ENCODE measurements at places on chromosomes 4 and X.

DNA sequence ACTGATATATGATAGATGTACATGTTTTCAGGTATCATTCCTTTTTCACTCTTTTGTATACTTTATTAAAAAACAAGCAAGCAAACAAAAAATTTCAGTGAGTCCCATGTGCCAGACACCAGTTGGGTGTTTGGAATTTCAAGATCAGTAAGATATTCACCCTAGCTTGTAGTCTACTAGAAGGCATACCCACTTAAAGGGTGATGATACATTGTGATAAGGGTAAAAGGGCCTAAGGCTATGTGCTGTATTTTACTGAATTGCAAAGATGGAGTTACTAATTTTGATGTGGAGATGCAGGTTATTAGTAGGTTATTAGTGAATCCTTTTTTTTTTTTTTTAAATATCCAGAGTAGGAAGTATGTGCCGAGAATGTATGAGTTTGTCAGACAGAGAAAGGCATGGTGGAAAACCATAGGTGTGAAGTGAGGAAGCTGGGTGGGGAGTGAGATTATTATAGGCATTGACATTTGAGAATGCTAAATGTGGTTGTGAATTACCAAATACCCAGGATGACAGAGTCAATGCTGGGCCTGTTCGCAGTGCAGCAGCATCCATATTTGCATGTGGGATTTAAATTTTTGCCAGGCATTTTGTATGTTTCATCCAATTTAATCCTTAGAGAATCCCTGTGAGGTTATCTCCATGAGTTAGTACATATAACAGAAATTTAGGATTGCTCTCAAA is 10.1 kb downstream of the STIM2 start:
- no peak for DNase-seq

DNA sequence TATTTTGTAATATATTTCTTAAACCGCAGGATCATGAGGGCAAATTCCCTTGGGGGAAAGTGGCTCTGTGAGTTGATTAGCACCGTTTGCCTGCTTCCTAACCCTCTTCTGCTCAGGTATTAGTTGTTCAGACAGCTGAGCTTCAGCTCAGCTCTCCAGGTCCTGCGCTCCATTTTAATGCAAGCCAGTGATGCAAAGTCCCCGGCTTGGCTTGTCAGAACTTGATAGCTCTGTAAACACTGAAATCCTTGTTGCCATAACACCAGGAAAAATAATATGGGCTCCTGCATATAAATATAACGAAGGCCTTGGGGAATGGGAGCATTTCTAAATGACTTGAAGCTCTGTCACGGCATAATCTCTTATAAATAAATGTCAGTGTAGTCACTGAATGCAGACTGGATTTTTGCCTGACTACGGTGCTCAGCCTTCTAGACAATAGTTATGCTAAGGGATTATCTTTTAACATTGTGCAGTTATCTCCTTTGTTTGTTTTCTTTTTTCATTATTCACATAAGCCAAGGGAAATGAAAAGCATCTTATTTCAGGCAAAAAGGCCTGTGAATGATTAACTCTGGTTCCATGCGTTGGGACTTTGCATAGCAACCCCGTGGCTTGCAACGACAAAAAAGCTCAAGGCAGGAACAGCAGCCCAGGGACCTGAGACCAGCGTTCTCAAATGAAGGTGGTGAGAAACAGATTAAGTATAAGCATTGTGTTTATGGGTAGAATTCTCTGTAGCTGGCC is 253.2 kb downstream of the SPRY1 start:
- DNase-seq = no peak

- no peak for DNase-seq
Measured at GRCh38 chr4:86657382-86657781, 63.3 kb downstream of the PTPN13 start.

GRCh38 chrX:30781711-30782444 is 107.2 kb downstream of the TAB3 start:
- no peak for DNase-seq

- no peak for DNase-seq
Measured at GRCh38 chr4:165522050-165522449, 143.2 kb downstream of the CPE start.

DNA sequence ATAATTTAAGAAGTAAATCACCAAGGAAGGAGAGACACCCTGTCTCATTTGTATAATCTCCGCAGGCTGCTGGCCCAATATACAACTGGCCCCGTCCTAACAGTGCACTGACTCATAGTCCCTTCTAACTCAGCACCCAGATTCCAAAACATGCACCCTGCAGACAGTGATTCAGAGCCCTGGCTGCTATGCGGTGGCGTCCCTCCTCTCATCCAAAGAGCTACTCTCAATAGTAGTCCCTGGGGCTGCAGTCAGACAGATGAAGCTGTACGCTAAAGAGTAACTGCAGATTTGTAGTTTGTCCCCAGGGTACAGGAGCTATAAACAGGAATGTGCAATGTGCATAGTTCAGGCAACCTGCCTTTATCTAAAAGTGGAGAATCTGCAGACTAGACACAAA is 23.0 kb downstream of the GABRA3 start:
- no peak for DNase-seq

- peak; percentile 35 for DNase-seq
Measured at GRCh38 chr4:113899271-113900070, 80.0 kb downstream of the ARSJ start.

- DNase-seq = no peak
Measured at GRCh38 chr4:148540622-148541326, 98.6 kb upstream of the NR3C2 start.

- DNase-seq = no peak
Measured at GRCh38 chrX:140337263-140337662, 167.6 kb downstream of the SOX3 start.

DNA sequence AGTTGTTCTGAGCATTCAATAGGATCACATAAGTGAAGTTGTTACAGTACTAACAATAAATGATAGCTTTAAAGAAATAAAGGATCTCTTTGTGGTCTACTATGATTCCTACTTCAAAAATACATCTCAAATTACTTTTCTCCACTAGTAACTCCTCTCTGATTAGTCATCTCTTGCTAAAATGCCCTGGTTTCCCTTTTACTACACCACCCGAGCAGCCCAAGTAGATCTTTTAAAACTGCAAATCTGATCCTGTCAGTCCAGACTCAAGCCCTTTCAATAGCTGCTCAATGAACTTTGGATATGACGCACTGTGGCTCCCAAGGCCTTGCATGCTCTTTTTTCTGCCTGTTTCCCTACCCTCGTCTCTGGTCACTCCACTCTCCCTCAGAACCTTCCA is 97.5 kb downstream of the MAOA start:
- DNase-seq = no peak

- DNase-seq = no peak
Measured at GRCh38 chr4:168631241-168632162, 134.7 kb downstream of the PALLD start.

GRCh38 chrX:45164021-45164621 is 36.6 kb downstream of the DIPK2B start:
- DNase-seq = no peak

- no peak for DNase-seq
Measured at GRCh38 chrX:21581479-21581878, 76.7 kb downstream of the KLHL34 start.

- DNase-seq = no peak
Measured at GRCh38 chr4:167452922-167453430, 218.7 kb upstream of the SPOCK3 start.

DNA sequence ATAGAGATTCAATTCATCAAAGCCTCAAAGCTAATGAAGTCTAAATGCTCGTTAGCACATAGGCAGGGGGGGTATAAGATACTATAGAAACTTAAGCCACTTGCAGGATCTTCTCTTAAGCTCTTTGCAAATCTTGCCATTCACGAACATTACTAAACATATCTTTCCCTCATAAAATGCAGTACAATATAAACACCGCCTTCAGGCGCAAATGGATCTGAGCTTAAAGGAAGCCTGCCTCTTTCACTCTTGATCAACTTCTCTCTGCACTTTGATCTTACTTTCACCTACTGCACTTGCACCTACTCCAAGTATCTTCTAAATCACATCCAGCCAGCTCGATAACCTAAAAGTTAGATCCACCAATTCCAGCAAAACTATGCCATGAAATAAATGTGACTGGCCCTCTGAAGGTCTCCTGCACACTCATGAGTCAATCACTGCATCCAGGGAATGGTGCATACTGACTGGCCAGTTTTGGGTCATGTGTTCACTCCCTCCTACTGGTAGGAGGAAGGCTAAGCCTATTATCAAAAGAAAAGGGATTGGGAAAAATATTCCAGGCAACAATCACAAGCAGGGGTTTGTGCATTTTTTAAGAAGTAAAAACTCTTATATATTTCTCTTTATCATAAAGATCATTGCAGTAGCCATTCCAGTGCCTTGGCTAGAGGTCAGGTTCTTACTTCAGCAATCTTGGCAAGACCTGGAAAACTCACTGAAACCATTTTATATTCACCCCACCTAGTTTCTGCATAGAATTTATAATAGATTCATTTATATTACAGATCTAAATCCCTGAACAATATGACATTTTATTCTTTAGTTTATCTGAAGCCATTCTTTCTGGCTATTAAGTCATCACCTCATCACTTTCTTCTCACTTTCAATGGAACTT is 222.0 kb downstream of the PPP3CA start:
- no peak for DNase-seq

DNA sequence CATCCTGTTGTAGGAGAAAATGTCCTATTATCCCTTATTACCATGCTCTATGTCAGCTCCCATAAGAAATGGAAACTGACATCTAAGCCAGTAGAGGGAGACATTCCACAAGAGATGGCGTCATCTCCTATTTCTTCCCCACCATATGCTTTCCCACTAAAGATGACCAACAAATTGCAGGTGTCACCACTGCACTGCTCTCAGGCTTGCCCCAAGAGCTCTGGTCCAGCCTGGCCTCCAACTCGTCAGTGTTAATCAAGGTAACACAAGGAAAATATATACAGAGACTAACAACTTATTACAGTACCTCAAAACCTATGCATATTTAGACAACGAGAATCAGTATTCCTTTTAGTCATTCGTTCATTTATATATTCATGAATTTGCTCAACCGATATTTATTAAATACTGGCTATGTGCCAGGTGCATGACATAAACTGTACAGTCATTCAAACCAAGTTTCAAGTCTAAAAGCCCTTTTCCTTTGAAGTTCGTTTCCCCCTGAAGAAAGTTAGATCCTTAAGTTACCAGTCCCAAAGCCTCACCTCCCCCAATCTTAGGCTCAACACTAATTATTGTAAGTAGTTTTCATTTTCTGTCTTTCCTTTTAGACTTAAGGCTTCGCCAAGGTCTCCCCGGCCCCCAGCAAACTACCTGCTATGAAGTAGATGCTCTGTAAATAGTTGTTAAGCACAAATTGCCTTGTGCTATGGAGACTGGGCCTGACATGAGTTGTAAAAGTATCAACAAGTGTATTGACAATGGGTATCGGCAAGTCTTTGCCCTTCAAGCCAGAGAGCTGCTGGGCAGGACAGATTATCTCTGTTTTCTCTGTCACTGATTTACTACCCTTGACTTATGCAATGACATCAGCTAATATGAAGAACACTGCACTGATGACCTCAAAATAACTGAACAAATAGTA is 3.1 kb upstream of the FGB start:
- DNase-seq = no peak

GRCh38 chrX:79466636-79467035 is 99.5 kb upstream of the ITM2A start:
- DNase-seq = no peak

GRCh38 chrX:46961574-46962283 is 49.5 kb downstream of the JADE3 start:
- no peak for DNase-seq

DNA sequence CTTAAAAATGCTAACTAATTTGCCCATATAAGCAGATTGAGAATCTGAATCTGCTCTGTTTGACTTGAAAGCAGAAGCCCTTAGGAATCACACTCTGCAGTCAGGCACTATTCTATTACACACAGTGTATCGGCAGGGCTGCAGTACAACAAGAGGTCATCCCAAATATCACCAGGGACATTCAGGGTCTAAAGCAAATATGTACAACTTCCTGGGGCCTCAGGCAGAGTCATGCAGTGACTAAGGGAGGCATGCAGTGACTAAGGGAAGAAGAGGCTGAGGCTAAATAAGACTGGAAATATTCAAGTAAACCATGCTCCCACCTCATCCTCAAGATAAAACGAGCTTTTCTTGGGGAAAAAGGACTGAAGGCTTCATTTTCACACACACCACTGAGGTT is 20.9 kb downstream of the MAPK10 start:
- DNase-seq = no peak

GRCh38 chr4:8534611-8535010 is 45.6 kb upstream of the GPR78 start:
- no peak for DNase-seq

DNA sequence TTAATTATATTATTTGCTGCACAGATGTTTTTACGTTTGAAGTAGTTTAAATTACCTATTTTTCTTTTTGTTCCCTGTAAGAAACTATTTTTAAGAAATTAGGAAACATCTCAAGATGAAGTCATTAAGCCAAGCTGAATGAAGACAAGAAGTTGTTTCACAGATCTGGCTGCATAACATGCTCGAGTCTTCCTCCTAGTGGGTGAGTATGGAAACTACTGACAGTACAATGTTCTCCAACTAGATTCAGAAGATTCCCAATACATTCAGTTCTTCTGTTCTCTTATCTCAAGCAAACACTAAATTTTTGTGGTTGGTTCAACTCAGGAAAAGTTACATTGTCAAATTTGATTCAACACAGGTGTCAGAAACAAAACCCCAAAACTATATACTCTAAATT is 256.8 kb upstream of the VCX start:
- no peak for DNase-seq

- no peak for DNase-seq
Measured at GRCh38 chr4:165343353-165344191, 16.1 kb downstream of the MSMO1 start.
